ENCODE measurements at places on chromosomes 7 and 10.

GRCh38 chr10:88541116-88541626, 41.9 kb downstream of the RNLS start:
- DNase-seq = no peak

- DNase-seq = no peak
Observed at GRCh38 chr10:121747163-121747775, 149.0 kb upstream of the FGFR2 start.

DNA sequence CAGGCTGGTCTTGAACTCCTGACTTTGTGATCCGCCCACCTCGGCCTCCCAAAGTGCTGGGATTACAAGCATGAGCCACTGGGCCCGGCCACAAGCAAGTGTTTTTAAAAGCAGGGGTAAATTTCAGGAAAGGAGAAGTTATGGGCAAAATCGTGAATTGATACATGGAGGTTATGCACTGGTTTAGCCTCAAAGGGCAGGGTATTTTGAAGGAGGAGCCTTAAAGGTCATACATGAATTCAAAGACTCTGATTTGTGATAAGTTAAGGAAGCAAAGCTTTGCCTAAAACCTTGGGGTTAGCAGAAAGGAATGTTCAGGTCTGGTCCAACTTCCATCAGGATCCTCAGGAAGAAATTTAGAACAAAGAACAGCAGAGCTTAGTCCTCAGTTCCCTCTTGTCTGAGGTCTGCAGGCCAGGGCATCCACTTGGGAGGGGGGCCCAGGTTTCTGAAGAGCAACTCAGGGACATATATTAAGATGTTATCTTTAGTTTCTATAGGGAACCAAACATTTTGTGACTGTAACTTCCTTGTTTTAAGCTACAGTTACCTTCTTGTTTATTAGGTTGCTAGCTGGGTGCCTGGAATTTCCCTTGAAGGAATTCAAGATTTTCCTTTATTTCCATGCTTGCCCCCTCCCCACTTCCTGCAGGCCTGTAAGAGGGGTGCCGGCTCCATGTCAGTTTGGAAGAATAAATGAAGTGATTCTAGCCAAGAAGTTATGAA, 2.8 kb upstream of the REPIN1 start:
- no peak for DNase-seq

GRCh38 chr7:31890198-31890597, 180.0 kb downstream of the PDE1C start:
- peak; percentile 31 for DNase-seq

GRCh38 chr7:2109936-2110609, 122.7 kb downstream of the MAD1L1 start:
- DNase-seq = peak; percentile 89

DNA sequence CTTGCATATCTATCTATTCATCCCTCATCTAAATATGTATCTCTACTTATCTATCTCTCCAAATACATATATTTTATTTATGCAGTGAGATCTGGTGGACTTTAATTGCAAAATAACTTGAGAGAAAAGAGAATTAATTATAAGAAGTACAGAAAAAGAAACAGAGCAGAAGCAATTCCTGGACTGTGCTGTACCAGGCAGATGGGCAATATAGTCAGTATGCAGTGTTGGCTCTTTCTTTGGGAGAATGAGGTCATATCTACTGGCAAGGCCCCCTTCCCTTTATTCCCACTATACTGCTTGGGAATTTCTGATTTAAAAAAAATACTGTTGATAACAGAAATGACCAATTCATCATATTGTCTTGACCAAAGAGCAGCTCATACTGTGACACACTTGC, 49.0 kb upstream of the TOMM7 start:
- no peak for DNase-seq

DNA sequence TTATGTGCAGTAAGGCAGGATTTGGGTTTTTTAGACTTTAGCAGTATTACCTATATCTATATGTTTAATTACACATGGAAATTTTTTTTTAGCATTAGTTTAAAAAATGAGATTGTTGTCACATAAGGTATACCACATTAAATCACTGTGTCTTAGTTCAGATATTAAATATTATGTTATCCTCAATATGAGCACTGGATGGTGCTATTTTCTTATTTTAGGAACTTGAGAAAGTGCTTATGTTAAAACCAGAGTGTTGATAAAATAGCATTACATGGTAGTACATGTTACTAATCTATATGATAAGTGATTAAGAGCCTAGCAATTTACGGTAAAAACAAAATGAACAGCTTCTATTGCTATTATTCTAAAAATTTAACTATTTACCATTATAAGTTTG, 28.8 kb downstream of the MIOS start:
- peak; percentile 54 for DNase-seq

- no peak for DNase-seq
Observed at GRCh38 chr10:120805014-120805812, 45.9 kb upstream of the WDR11 start.

GRCh38 chr10:78266741-78267469, 233.2 kb downstream of the RPS24 start:
- peak; percentile 67 for DNase-seq

- DNase-seq = no peak
Observed at GRCh38 chr10:69906425-69906824, 104.7 kb downstream of the COL13A1 start.

DNA sequence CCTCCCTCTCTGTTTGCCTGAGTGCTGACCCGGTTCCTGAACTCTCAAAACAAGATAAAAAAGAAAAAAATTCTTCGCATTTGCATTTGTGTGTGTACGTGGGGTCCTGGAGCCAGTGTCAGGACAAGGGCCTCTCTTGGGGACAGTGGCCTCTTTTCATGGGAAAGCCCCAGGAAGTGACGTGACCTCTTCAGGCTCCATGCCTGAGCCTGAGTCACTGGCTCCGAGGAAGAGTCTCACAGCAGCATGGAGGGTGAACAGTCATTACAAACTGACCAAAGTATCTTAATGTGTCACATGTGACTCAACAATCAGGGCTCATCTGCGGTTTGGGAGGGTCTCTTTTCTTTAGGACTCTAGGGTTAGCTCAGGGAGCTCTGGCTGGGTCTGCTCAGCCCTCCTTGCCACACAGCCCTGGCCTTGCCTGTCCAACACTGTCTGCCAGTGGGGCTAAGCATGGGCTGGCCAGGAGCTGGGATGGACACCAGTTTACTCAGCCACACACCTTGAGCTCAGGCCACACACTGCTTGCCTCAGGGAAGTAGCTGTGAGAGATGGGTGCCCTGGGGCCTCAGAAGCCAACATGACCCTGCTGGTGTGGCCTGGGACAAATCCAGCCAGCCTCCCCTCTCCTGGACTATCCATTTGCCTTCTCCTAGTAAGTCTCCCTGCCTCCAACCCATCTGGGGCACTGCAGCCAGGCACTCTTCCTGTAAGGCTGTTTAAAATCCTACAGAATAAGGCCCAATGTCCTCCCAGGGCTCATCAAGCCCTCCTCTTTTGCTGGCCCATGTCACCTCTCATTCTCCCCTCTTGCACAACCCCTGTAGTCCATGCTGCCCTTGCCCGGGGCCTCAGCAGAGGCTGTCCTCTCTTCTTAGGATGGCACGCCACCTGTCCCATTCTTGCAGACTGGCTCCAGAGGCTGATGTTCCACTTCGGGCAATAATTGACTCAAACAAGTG, 10.5 kb downstream of the TMEM273 start:
- peak; percentile 89 for DNase-seq

GRCh38 chr10:75424571-75424970, 6.9 kb upstream of the LRMDA start:
- DNase-seq = no peak

- no peak for DNase-seq
Observed at GRCh38 chr10:124224331-124225028, 131.1 kb upstream of the CHST15 start.

GRCh38 chr7:66698652-66699205, 41.8 kb upstream of the RABGEF1 start:
- no peak for DNase-seq

DNA sequence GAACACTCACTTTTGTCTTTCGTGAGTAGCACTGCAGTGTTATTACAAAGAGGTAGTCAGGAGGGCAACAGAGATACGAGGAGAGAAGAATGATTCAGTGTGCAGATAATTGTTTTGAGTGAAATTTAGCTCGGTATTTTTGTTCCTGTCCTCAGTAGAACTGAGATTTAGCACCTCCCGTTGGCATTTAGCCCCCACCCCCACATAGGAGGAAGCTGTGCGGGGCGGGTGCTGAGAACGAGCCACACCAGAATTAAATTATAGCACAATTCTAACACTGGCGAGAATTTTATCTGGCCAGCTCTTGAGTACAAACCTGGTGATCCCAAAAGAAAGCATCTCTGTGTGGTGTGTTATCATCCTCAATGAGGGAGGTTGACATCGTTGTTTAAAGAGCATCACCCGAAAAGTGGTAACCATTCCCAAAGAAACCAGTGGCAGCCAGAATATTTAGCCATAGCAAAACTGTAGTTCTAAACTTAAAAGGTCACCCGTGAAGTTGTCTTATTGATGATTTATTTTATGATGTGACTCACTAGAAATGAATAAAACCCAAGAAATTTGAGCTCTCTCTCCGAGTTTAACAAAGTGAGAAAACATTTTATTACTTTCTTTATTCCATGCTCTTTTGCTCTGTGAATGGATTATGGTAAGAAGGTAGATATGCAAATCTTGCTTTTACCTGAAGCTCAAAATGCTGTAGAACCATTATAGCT, 612.2 kb downstream of the SUGCT start:
- DNase-seq = no peak

- no peak for DNase-seq
Observed at GRCh38 chr10:95469676-95470075, 91.5 kb downstream of the SORBS1 start.

GRCh38 chr10:5858811-5859210, 30.9 kb downstream of the ANKRD16 start:
- no peak for DNase-seq

- no peak for DNase-seq
Observed at GRCh38 chr10:1166828-1167275, 110.7 kb downstream of the WDR37 start.

- no peak for DNase-seq
Observed at GRCh38 chr7:132580277-132580676, 4.0 kb upstream of the PLXNA4 start.

- no peak for DNase-seq
Observed at GRCh38 chr10:100020886-100021253, 11.1 kb upstream of the DNMBP start.

- DNase-seq = no peak
Observed at GRCh38 chr7:70615066-70615606, 516.8 kb upstream of the GALNT17 start.

GRCh38 chr7:28815928-28816373, 142.2 kb downstream of the TRIL start:
- DNase-seq = no peak

GRCh38 chr10:116490028-116490662, 55.6 kb upstream of the PNLIP start:
- peak; percentile 67 for DNase-seq

DNA sequence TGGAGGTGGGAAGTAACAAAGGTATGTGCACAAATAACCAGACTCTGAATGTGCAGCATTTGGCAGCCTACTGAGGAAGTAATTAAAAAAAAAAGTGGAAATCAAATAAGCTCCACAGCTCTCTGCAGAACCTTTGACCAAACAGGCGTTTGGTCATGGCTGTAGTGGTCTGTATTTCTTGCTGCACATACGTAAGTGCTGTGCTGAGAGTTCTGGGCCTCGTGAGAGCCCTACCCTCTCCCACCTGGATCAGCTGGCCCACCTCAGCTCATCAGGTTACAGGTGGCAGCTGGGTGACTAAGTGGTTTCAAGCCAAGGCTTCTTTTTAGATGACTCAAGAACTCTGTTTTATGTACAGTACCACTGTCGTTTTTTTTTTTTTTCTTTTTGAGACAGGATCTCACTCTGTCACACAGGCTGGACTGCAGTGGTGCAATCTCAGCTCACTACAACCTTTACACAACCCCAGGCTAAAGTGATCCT, 178.2 kb upstream of the KLF6 start:
- no peak for DNase-seq

DNA sequence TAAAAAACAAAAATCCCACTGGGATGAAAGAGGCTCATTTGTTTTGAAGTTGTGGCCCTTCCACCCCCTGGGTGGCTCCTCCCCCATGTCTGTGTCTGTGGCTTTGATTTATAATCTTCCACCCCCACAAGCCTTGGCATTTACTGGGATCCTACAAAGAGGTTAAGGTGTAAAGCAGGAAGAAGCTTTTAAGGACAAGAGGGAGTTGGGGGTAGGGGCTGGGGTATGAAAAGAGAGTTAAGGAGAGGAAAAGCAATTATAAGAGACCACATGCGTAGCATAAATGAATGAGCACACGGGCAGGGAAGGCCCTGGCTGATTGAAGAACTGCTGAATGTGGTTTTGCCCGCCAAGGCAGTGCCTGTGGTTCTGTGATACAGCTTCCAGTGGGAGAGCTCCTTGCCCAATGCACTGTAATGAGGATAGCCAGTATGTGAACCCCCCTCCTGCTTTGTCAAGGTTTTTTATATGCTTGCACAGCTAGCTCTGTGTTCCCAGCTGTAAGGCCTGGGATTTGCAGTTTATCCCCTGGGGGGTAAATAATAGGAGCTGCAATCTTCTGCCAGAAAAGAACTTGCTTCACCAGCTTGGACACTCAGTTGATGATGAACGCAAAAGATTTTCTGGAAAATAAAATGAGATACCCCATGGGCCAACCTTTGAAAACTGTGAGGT, 34.7 kb upstream of the KMT2E start:
- peak; percentile 40 for DNase-seq
